Hematopoietic multipotent progenitor cell treated with erythropoietin and hydrocortisone succinate and interleukin-3 and kit ligand, for 6 days (in vitro differentiated cells): ENCODE measurements at places on chromosomes 5 and 9.

DNA sequence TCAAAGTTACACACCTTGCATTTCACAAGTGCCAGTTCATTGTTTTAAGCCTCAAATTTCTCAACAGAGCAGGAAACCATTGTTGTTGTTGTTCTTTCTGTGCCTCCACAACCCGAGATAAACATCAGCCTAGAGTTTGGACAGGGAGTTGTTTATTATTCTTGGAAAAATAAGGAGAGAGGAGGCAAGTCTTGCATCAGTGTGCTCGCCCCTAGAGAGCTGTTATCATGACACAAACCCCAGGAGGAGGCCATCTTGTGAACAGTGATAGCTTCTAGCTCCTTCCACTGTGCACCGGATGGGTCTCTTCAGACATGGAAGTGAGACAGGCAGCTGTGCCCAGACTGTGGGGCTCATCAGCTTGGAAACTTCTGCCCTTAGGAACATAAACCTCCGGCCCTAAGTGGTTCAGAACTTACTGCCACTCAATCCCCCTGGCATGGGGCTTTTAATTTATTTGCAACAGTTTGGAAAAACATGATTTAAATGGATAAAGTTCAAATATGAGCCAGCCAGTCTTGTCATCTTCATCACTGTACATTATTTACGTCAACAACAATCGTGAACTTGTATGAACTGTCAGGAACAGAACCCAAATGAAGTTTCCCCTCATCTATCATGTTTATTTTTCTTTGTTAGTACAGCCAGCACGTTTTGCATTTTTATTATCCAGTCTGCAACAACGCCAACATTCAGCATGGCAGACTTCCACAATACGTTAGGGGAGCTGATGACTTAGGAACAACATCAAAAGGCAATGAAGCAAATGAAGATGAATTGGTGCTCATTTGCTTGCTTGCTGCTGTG is 181.7 kb upstream of the S1PR3 start:
- no peak for DNase-seq

DNA sequence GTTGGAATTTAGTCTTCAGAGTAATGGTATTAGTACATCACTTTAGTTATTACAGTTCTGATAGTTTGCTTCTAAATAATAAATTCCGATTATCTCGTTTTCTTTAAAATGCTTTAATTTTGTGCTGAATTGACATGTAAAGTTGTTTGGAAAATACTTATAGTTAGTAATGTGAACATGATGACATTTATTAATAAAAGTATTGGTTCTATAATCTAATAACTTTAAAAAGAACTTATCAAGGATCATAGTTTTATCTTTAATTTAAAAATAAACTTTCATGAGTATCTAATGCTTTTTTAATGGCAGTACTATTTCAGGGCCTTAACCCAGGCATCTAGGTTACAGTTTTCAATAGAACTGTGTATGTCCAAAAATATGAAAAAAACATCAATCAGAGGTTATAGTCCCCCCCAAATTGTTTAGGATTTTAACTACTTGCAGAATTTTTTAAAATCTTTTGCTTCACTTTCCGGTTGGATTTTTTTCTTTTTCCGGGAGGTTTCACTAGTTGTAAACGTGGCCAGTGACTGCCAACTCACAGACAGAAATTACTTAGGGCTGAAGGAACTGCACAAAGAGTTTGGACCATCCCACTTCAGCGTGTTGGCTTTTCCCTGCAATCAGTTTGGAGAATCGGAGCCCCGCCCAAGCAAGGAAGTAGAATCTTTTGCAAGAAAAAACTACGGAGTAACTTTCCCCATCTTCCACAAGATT is 680 bp downstream of the GPX8 start:
- no peak for DNase-seq

- no peak for DNase-seq
Observed at GRCh38 chr9:114606068-114606467, 5.0 kb upstream of the TMEM268 start.

GRCh38 chr9:123218831-123219230 is 49.6 kb downstream of the STRBP start:
- DNase-seq: peak; percentile 24

DNA sequence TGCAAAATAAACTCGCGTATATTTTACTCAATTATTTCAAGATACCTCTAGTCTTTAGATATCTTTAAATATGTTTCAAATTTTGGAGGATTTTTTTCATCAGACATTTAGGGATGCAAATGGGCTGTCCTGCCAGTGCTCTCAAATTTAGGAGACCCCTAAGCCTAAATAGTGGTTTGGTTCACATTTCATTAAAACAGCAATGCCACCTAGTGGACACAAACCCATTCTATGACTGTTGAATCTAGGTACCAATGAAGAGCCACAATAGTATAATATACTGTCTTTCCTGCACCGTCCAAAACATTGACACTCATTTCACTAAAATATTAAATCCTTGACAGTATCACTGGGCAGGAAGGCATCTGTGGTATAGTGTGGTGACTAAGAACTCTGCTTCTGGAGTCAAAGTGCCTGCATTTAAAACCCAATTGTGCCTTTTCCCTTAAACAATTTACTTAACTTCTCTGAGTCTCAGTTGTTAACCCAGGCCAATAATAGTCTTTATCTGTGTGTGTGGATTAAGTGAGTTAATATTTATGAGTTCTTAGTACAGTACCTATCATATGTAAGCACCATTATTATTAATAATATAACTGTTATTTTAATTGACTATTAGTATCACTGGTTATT is 148.0 kb downstream of the RORB start:
- peak; percentile 59 for DNase-seq

DNA sequence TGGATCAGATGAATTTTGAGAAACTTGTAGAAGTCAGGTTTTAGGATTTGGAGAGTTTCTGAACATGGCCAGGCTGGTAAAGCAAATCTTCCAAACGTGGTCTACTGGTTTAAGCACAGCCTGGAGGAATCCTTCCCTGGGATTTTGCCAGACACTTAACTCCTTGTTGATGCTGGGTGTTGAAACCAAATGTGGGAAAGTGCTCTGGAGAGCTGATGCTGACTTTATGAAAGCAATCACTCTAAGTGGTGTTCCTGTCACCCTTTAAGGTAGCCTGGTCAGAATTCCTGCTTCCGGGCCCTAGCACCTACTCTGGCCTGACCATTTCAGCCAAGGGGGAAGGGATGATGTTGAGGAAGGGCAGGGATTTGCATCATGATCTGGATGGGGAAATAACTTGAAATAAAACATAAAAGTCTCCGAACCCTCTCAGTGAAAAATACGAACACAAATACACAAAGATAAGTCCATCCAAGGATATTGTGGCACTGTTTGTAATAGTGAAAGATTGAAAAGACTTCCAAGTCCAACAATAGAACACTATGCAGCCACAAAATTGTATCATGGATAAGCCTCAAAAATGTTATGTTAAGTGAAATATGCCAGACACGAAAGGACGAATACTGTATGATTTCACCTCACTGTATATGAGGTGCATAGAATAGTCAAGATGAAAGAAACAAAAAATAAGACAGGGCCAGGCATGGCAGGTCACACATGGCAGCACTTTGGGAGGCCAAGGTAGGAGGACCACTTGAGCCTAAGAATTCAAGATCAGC is 57.7 kb downstream of the PDE6A start:
- DNase-seq: no peak

GRCh38 chr5:66812291-66812690 is 216.1 kb downstream of the MAST4 start:
- DNase-seq: peak; percentile 74

DNA sequence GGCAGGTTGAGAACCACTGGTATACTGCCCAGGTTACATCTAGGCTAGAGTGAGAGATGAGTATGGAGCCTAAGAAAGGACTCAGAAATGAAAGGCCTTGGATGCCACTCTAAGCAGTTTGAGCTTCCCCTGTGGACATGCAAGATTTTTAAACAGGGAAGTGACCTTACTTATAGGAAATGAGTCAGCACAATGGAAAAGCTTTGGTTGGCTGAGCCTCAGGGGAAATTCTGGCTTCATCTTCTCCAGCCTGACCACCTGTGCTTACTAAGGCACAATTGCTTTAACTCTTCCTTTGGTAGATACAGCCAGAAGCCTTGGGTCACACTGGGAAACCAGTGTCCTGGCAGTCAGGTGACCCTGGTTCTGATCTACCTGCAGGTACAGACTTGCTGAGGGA is 380.2 kb upstream of the ZNF462 start:
- peak; percentile 18 for DNase-seq

- no peak for DNase-seq
Observed at GRCh38 chr5:82476155-82476554, 198.0 kb upstream of the RPS23 start.
